ENCODE measurements at places on chromosomes 13 and 19. TPM values are rescaled to one million over a fixed set of nuclear protein-coding genes. Genes with fewer than 3 reads are reported as not detected.

The KIR2DL3 gene
- total RNA-seq, result not detected

The CACNG8 gene
- total RNA-seq, result not detected

The RAB4B gene
- 10.4 TPM for total RNA-seq

DNA sequence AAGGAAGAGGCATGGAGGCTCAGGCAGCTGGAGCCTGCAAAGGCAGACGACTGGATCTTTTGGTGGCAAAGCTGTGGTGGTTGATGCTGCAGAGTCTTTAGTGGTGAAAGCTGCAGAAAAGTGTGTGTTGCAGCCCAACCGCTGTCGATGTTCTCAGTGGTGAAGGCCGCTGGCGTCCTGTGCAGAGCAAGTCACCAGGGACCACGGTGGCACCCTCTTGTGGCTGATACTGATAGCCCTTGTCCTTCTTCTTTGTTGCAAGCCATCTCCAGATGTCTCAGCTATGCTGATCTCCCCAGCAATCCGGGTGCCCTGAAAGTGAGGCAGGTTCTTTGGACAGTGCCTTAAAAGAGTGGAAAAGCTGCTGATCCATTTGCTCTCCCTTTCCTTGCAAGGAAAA, 610.9 kb upstream of the PCDH9 start:
- no peaks in the 10 kb centered on the region for H3K36me3 ChIP-seq
- H3K4me1 ChIP-seq, result no peaks in the 10 kb centered on the region
- H3K27me3 ChIP-seq, result no peaks in the 10 kb centered on the region
- no peak overlapping the region for H3K27ac ChIP-seq
- no peak overlapping the region for H3K4me3 ChIP-seq

- H3K36me3 ChIP-seq, result no peaks in the 10 kb centered on the region
- no peak for DNase-seq
- no peaks in the 10 kb centered on the region for H3K4me1 ChIP-seq
- no peak overlapping the region for H3K4me3 ChIP-seq
- no peaks in the 10 kb centered on the region for H3K27me3 ChIP-seq
These were observed 22.4 kb upstream of the ARHGEF18 start for GRCh38 chr19:7326105-7326877.

GRCh38 chr13:80903911-80904310, 563.0 kb upstream of the SPRY2 start:
- DNase-seq, result no peak
- H3K36me3 ChIP-seq, result no peaks in the 10 kb centered on the region
- no peak overlapping the region for H3K27ac ChIP-seq
- H3K27me3 ChIP-seq, result no peaks in the 10 kb centered on the region
- H3K4me1 ChIP-seq, result no peaks in the 10 kb centered on the region
- H3K4me3 ChIP-seq, result no peak overlapping the region

GRCh38 chr13:28089065-28089464, 11.3 kb downstream of the FLT3 start:
- H3K36me3 ChIP-seq, result no peaks in the 10 kb centered on the region
- H3K4me3 ChIP-seq, result no peak overlapping the region
- H3K27ac ChIP-seq, result no peak overlapping the region
- no peaks in the 10 kb centered on the region for H3K27me3 ChIP-seq

DNA sequence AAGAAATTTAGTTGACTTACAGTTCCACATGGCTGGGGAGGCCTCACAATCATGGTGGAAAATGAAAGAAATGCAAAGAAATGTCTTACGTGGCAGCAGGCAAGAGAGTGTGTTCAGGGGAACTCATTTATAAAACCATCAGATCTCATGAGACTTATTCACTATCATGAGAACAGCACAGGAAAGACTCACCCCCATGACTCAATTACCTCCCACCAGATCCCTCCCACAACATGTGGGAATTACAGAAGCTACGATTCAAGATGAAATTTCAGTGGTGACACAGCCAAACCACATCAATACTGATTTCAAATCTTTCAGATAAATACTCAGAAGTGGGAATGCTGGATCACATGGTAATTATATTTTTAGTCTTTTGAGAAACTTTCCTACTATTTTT, 1357.9 kb downstream of the SLITRK5 start:
- DNase-seq, result no peak
- H3K4me3 ChIP-seq, result no peak overlapping the region
- no peaks in the 10 kb centered on the region for H3K36me3 ChIP-seq
- no peaks in the 10 kb centered on the region for H3K4me1 ChIP-seq
- no peak overlapping the region for H3K27ac ChIP-seq

GRCh38 chr13:32042551-32042950, 11.0 kb downstream of the FRY start:
- H3K27ac ChIP-seq, result no peak overlapping the region
- H3K36me3 ChIP-seq, result no peaks in the 10 kb centered on the region
- H3K27me3 ChIP-seq, result no peaks in the 10 kb centered on the region
- no peak for DNase-seq

GRCh38 chr13:76091076-76091475, 454.9 kb downstream of the LMO7 start:
- H3K27me3 ChIP-seq, result no peaks in the 10 kb centered on the region
- H3K4me1 ChIP-seq, result no peaks in the 10 kb centered on the region
- H3K4me3 ChIP-seq, result no peak overlapping the region
